ENCODE measurements at places on chromosomes 6 and 20.
A peak's percentile ranks its signal among the peaks of the same experiment; 100 is the strongest.

DNA sequence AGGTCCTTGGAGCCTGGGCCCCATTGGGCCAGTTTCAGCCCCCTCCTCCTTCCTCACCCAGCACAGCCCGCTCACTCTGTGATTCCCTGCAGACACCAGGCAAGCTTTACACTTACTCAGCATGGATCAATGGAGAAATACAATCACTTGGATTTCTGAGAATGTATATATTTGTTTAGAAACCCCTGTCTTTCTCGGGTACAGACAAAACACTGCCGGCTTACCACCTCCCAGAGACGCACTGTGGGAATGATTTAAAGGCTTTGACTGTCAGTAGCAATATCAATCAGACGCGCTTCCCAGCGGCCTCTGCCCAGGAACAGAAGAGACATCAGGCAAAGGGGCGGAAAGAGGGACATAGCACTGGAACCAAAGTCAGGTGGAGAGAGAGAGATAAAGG, 186.5 kb downstream of the MAFB start:
- no peak for DNase-seq

- DNase-seq: no peak
Observed at GRCh38 chr6:130587778-130588520, 222.1 kb downstream of the TMEM200A start.

GRCh38 chr6:139064981-139065665, 36.6 kb downstream of the ABRACL start:
- no peak for DNase-seq

DNA sequence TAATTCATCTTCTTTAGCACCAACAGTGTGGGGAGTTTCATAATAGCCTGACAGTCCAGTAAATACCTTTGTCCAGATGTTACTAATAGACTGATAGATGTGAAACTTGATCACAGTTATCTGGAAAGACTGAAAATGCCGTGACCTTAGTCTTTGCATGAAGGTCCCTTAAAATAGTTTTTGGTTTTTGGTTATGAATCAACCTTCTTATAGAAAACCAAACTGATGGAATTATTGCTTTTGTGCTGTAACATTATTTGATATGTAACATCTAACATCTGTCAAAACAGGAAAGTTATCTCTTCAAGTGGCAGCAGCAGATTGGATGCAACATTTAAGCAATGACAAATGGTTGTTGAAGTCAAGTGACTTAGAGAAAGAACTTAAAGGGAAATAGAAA, 190.4 kb downstream of the DOK5 start:
- DNase-seq: no peak

DNA sequence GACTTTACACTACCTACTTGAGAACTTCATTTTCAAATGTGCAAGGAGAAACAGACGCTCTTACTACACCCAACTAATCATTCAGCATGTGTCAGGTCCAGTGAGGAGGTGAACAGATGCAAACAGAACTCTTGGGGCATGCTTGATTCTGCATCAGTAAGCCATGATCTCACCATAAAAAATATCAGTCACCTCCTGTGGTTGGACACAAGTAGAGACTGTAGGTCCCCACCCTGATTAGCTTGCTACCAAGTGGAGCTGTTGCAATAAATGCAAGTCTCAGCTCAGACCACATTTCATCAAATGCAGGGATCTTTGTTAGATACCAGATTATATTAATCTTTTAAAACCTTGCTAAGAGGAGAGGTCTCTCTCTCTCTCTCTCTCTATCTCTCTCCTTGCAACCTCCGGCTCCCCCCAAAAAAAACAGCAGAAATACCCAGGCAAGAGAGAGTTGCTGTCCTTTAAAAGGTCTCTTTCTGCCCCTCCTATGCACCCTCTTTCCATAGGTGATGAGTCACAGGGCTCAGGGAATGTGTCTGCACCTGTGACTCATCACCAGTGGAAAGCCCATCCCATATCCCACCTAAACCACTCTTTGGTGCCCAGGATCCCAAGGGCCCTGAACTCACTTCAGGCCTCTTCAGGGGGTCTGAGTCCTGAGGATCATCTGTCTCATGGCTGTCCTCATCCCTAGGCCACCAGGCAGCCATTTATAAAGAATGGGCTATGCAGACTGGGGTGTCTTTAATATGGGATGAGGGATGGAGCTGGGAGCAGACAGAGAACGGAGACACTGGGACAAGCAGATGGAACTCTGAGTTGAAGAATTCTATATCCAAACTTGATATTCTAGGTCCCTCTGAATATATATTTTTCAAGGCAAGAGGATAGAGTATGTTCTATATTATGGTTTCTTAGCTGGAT, 154.5 kb downstream of the QRSL1 start:
- no peak for DNase-seq

DNA sequence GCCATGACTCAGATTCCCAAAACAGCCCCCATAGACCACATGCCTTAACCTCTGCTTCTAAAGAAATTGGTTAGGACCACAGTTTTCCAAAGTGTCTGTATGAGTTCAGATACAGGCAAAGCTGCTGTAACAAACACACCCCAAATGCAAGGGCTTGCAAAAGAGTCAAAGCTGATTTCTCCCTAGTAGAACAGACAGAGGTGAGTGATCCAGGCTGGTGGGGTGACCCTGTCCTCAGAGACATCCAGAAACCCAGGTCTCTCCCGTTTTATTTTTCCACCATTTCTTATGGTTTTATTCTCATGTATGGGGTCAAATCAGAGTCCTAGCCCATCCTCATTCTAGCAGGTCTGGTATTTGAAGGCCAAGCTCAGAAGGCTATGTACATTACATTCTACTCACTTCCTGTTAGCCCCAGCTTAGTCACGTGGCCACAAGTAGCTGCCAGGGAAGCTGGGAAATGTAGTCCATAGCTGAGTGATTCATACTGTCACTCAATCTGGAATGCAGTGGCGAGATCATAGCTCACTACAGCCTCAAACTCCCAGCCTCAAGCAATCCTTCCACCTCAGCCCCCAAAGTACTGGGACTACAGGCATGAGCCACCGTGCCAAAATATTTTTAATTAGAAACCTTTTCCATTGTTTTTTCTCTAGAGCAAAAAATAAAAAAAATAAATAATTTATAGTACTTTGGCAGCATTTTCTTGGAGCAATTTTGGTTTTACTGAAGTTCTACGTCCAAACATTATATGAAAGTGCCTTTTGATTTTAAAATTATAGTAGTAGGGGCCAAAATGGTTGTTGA, 175.2 kb downstream of the ZMYND8 start:
- peak; percentile 47 for DNase-seq

DNA sequence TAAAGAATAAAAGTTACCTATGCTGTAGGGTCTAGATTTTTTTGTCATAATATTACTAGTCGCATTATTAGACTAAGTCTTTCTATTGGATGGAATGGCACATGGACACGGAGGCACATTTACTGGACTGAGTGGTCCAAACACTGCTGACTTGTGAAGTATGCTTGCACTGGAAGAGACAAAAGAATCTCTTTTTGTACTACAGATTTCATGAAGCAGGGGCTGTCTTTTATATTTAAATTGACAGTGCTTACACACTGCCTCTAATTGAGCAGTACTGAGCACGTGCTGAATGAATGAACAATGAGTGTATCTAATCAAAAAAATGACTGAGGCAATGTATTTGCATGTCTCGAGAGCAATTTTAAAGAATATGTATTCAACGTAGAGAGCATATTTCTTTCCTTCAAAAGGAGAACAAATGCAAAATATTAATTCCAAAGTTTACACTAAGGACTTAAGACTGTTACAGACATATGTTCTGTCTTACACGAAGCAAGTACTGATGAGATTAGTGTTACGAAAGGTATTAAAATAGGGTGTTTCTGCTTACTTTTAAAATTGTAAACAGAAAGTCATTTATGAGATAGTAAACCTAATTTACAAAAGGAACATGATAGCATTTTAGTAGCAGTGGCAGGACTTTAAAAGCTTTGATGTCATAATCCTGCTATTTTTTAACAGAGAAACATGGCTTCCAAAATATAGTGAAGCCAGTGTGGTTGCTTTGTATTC, 8.3 kb downstream of the ELOVL2 start:
- DNase-seq: no peak

GRCh38 chr20:40930561-40930960, 98.1 kb upstream of the TOP1 start:
- DNase-seq: no peak

GRCh38 chr6:108078191-108078590, 3.6 kb upstream of the OSTM1 start:
- DNase-seq: no peak

DNA sequence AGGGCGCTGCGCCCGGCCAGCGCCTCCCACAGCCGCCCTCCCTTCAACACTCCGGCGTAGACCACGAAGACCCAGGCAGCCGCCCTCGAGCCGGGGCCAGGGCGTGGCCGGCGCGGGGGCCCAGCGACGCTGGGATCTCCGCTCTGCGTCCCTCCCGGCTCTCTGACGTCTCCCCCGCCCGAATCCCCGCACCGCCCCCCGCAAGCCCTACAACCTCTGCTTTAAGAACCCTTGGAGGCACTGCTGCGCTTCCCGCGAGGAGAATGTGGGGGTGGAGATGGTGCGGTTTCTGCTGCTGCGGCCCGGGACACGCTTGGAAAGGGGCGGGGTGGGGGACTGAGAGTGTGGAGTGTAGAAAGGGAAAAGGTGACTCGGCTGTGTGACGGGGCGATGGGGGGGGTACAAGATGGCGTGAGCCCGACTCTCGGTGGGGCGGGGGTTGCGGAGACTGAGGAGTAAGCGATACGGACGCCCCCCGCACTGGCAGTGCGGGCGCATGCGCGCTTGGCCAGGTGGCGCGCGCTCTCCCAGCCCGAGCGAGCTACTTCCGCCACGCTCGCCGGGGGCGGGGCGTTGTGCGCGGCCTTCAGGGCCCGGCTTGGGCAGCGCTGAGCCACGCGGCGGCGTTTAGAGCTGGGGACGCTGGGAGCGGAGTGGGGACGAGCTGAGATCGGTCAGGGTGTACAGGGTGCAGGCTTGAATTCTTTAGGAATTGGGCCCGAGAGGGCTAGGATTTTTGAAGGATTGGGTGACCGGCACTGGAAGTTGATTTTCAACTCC, at the start of gene SUPT3H:
Gene SUPT3H, minus strand, starts transcription at position 381 of the 780 bp plus-strand sequence.
- DNase-seq: peak; percentile 60

- DNase-seq: no peak
Observed at GRCh38 chr6:142707255-142707654, 237.7 kb downstream of the HIVEP2 start.

DNA sequence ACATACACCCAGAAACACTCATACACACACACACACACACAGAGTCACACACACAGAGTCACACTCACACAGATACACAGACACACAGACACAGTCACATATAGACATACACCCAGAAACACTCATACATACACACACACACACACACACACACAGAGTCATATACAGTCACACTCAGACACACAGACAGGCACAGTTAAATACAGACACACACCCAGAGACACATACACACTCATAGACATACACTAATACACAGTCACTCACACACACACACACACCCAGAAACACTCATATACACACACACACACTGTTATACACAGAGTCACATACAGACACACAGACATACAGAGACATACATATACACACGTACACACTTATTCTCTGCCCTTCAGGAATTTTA, 250.9 kb downstream of the QKI start:
- DNase-seq: no peak

- no peak for DNase-seq
Observed at GRCh38 chr6:163146036-163146435, 268.5 kb upstream of the QKI start.

- DNase-seq: no peak
Observed at GRCh38 chr6:53630533-53631226, 34.9 kb downstream of the KLHL31 start.

- DNase-seq: no peak
Observed at GRCh38 chr6:142416179-142416578, 114.4 kb downstream of the ADGRG6 start.

DNA sequence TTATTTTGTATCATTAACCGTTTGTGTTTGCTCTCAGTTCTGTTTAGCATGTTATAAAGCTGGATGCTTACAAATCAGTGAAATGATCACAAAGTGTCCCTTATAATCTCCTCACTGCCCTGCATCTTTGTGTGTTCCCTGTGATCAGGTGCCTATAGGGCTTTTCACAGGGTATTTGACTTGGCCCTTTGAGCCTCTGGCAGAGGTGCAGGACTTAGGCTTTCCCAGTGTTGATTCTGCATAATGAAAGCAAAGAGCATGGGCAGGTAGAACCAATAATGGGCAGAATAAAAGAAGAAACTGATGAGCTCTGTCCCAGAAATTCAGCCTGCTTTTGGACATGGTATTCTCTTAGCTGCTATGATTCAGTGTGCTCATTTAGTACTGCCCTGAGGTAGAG, 16.9 kb upstream of the PBOV1 start:
- peak; percentile 95 for DNase-seq

- no peak for DNase-seq
Observed at GRCh38 chr6:105977934-105978504, 108.1 kb upstream of the PRDM1 start.

- no peak for DNase-seq
Observed at GRCh38 chr20:45402946-45403345, 5.1 kb upstream of the DBNDD2 start.

DNA sequence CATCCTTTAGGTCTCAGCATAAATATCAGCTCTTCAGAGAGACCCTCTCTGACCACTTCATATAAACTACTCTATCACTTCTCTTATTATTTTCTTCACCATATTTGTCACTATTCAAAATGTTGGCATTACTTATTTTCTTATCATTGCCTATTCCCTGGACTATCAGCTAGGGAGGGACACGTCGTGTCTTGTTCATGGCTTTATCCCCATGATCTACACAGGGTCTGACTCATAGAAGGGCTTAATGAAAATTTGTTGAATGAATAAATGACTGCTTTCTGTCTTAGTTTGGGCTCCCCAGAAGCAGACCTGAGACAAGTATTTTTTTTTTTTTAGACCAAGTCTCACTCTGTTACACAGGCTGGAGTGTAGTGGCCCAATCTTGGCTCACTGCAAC, 3.0 kb upstream of the CDK5RAP1 start:
- no peak for DNase-seq

DNA sequence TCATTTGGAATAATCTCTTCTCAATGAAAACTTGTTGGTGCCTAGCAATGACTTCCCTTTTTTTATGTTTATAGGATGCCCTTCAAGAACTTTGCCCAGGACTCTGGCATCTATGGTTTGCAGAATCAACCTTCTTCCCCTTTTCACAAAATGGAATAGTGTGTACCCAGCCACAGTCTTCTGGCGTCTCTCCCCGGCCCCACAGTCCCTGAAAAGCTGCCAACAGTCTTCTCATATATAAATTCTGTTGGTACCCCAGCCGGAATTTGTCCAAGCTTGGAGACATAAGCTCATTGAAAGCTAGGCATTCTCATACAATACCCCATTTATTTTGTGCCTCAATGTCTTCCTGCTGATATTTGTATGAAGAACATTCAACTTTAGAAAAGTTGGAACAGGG, 26.4 kb upstream of the MCM3 start:
- DNase-seq: no peak

DNA sequence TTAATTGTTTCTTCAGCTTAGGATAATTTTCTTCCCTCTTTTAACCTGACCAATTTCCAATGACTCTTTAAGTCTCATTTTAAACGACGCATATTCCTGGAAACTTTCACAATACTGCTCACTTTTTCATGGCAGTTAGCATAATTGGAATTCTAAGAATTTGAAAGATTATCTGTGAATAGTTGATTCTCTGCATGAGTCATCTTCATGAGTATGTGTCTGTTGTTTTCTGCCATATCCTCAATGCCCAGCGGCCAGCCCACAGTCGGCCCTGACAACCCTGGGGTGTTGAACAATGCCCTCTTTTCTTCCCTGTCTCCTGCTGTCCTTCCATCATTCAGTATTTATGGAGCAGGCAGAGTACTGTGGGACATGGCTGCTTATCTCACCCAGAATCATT, 554.2 kb downstream of the CDH26 start:
- no peak for DNase-seq

- DNase-seq: no peak
Observed at GRCh38 chr6:135600086-135600702, 102.7 kb upstream of the AHI1 start.

- DNase-seq: no peak
Observed at GRCh38 chr6:84007871-84008270, 25.7 kb upstream of the MRAP2 start.
